Substantia nigra (tissue), 51 donors: ENCODE measurements at places on chromosomes 5 and 9.

DNA sequence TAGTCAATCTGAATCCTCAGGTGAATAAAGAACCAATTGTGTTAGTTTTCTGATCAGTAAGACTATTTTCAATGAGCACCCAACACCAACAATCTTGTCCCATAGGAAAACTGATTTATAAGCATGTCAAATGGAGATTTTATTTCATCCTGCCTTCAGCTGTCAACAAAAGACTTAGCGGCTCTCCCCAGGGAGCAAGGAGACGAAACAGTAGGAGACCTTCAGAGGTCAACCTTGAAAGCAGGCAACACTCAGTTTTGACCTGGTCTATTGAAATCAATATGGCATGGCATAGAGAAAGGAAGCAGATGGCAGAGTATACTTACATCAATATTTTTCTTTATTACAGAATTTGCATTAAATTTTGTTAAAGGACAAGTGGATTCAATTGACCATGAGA, 34.1 kb downstream of the ZNF622 start:
- no peak for DNase-seq

DNA sequence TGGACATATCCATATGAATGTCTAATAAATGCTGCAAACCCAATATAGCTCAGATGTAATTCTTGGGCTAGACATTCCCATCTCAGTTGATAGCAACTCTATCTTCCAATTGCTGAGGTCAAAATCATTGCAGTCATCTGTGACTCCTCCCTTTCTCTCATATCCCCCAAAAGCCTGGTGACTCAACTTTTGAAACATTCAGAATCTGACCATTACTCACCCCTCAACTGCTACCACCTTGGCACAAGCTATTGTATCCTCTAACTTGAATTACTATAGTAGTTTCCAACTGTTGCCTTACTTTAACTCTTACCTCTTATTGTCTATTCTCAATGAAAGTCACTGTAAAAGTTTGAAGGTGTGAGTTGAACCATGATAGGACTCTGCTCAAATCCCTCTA, 600.1 kb upstream of the RGMB start:
- no peak for DNase-seq

DNA sequence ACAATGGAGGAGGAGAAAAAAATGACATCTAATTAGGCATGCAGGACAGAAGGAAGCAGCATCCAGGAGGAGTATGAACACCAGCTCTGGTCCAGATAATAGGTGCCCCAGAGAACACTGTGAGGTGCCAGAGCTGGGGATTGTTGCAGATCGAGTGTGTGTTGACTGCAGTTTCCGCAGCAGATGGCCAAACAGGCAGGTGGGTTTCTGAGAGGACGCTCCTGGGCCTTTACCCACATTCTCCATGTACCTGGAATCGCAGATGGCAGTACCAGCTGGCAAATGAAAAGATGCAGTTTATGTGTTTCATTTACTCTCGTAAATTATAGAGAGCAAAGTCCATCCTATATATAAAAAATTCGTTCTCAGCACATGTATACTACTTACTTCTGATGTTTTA, 182.2 kb upstream of the ISL1 start:
- no peak for DNase-seq

DNA sequence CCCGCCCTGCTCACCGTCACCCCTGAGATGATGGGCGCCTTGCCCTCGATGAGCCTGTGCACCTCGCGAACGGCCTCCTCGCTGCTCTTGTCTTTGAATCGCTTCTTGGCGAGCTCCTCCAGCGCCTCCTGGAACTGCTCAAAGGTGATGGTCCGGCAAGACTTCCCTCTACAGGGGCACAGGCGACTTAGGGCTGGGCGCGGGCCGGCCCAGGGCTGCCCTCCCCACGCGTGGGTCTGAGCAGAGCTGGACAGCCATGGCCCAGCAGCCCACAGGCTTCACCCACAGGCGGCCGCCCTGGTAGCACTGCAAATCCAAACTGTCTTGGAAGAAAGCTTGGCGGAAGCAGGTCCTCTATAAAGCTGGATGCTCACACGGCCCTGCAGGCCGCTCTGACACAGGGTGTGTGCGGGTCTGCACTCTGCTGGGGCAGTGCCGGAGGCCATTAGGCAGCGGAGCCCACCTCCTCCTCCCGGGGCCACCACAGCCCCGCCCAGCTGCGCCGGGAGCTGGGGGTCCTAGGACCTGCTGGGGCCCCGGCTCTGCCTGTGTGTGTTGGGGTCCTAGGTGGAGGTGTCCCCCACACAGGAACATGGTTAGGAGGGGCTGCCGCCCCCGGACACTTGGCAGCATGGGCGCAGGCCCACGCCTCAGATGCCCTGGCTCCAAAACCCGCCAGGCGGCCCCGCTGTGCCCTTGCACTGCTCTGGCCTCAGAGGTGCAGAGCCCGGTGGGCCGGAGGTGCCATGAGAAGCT, 27.0 kb downstream of the TPPP start:
- DNase-seq = no peak
